ENCODE measurements at places on chromosomes 2 and 18.
A peak's percentile ranks its signal among the peaks of the same experiment; 100 is the strongest.

DNA sequence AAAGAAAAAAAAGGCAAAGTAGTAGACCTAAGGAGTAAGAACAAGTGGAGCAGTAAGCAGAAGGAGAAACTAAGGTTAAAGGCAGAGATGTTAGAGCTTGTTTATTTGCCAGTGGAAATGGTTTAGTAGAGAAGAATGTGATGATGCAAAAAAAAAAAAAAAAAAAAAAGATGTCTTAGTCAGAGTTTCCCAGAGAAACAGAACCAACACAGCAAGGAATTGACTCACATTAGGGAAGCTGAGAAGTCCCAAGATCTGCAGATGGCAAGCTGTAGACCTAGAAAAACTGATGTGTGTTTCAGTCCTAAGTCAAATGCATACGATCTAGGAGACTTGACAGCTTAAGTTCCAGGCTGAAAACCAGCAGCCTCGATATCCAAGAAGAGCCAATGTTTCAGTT, 1548.8 kb upstream of the LRRTM1 start:
- DNase-seq = no peak

DNA sequence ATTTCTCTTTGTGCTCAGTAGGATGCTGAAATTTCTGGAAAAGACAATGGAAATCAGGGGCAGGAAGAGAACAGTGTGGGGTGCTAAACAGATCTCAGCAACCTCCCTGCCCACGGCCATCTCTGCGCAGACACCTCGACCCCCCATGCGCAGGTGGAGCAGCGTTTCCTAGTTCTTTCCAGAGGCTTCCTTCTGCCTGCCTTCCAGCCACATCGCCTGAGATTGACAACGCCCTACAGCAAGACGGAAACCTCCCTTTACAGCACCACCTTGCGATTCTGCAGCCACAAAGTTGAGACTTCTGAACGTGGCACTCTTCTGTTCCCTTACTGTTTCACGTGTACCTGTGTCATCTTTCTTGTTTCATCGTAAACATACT, 31.4 kb upstream of the CASP8 start:
- DNase-seq = no peak

- no peak for DNase-seq
Observed at GRCh38 chr18:23135550-23136325, 453 bp downstream of the CABLES1 start.

DNA sequence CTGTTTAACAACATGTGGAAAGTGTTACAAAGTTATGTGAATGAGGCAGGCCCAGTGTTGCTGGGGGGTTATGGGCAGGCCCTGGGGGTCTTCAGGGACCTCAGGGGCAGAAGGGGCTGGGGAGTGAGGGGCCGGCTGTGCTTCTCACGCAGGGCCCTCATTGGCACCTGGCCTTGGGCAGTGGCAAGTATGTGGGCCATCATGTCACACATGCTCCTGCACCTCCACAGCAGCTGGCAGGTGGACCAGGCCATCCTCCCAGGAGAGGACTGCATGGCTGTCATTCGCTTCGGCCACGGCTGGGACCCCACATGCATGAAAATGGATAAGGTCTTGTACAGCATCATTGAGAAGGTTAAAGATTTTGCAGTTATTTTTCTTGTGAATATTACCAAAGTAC, 47.4 kb downstream of the ZNF385B start:
- DNase-seq = no peak

DNA sequence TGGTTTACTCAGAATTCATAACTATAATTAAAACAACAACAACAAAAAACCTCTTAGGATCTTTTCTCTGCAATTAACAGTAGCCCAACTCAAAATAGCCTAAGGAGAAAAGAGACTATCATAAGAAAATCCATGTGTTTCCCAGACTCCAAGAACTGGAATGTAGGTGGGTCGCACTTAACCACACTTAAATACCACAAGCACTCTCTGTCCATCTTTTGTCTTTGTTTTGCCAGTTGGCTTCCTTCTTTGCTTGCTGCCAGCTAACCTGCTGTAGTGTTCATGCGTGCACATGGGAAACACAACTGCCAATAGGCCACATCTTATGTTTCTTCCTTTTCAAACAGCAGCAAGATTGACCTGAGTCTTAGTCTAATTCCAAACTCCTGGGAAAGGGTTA, 24.1 kb upstream of the ACVR1 start:
- no peak for DNase-seq

- DNase-seq = no peak
Observed at GRCh38 chr2:48137829-48138228, 231.5 kb upstream of the FBXO11 start.

GRCh38 chr2:1606046-1606400, 138.3 kb downstream of the PXDN start:
- no peak for DNase-seq

DNA sequence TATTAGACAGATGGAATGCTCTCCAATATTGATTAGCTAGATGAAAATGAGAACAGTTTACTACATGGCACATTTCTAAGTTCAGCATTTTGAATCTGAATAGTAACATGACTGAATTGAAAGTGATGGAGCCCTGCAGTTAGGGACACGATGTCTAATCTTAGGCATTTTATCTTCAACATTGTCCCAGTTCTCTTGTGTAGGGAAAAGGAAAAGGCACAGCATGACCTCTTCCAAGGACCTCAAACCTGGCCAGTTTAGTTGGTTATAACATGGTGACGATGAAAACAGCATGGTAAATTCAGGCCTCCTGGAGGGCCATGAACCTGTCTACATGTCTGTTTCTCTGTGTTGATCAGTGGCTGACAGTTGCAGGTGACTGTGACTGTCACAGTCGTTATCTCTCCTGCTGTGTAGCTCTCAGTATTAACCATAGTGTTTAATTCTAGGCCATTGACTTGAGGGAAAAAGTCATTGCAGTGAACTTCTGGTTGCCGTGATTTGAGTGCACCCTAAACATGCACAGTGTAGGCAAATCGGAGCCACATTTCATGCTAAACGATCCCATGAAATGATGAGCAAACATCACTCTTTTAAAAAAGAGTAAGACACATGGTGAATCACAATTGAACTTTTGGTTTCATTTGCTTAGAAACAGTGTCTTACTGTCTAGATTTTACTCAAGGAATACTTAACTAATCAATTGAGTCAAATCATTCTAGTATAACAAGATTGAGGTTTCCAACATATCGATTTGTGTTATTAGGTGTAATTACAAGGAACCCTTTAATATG, 129.7 kb downstream of the PHLPP1 start:
- DNase-seq = no peak

- no peak for DNase-seq
Observed at GRCh38 chr2:37649518-37649917, 21.9 kb downstream of the CDC42EP3 start.

- DNase-seq = peak; percentile 17
Observed at GRCh38 chr2:112941753-112942653, 31.0 kb downstream of the IL37 start.

GRCh38 chr2:119264781-119265692, 41.4 kb downstream of the STEAP3 start:
- DNase-seq = no peak

DNA sequence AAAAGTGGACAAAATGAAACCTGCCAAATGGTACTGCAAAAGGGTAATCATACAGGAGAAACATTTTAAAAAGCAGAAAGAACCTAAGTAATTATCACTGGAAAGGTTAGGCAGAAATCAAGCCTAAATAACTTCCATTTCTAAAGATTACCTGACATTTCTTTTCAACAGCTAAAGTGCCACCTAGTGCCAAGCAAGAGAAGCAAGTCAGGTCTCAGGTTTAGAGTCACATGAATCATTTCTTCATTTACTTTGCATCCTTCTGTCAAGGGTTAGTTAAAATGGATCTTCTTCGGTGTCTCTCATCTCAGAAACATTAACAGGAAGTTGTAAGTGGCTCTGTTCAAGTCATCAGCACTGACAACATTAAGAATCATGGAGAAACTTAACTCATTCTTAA, 90.3 kb downstream of the AKAIN1 start:
- DNase-seq = no peak

- no peak for DNase-seq
Observed at GRCh38 chr2:75494137-75494769, 66.5 kb downstream of the EVA1A start.

DNA sequence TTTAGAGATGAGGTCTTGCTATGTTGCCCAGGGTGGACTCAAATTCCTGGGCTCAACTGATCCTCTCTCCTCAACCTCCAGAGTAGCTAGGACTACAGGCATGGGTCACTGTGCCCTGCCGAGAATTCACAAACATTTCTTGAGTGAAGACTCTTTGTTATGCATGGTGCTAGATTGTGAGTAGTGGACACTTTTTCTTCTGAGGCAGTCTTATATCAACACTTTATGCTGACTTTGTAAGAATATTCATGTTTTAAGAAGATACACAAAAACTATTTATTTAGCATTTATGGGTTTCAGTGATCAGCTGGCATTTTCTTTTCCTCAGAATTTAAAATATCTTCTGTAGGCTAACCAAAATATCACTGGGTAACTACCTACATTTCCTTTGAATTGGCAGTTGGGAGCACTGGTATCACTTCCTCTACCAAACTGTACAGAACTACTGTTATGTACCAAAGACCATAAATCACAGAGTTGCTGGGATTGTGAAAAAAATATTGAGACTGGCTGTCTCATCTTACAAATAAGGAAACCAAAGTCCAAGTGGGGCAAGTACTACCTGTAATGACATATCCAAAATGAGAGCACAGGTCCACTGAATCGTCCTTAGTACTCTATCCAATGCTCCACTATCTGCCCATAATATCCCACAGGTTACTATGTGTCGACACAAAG, 34.0 kb downstream of the DOCK10 start:
- no peak for DNase-seq

GRCh38 chr2:112750560-112750843, 13.9 kb downstream of the CKAP2L start:
- DNase-seq = no peak

GRCh38 chr18:11096411-11096810, 53.0 kb downstream of the PIEZO2 start:
- DNase-seq = no peak

DNA sequence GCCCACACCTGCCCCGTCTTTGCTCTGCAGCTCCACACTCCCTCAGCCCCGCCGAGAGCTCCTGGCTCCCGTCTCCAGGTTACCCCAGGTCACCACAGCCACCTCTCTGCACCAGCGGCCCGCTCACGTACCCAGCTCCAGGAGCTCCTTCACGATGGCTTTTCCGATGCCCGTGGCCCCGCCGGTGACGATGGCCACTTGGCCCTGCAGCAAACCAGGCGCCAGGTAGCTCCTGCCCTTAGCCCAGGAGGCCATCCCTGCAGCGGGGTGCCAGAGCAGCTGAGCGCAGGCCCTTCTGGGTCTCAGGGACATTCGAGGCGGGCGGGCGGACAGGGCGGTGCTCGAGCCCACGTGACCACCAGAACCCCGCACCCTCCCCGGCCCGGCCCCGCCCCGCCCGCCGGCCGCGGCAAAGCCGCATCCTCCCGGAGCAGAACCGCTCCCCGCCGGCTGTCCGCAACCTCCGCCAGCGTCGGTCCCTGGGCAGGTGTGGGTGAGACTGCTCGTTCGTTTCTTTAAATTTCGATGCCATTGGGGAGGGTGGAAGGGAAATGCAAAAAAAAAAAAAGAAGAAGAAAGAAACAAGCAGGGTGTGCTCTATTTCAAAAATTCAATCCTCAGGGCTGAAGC, at the start of the genes PECR and TMEM169:
Gene PECR, minus strand, starts transcription at position 323 of the 630 bp plus-strand sequence. Its CDS starts 68 bp downstream, at position 255.
Gene TMEM169, plus strand, starts transcription at position 433 of the 630 bp plus-strand sequence. CDS start 14,045 bp downstream, outside the sequence.
- peak; percentile 65 for DNase-seq

- DNase-seq = no peak
Observed at GRCh38 chr18:62850619-62851306, 135.4 kb downstream of the PHLPP1 start.

GRCh38 chr2:191707542-191707941, 29.6 kb downstream of the NABP1 start:
- DNase-seq = no peak

DNA sequence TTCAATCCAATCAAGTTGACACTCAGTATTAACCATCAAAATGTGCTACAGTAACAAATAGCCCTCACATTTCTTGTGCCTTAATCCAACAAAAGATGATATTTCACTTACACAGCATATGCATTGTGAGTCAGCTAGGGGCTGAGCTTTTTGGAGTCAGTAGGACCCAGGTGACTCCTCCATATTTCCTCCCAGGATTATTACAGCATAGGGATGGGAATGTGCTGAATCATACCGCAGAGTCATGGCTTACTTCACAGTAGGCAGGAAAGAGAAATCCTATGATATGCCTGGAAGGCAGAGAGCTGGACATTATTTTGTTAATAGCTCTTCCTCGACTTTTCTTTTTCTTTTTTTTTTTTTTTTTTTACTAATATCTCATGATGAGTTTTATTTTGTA, 153.3 kb downstream of the TMEM182 start:
- DNase-seq = no peak

- DNase-seq = no peak
Observed at GRCh38 chr2:127161176-127162136, 54.5 kb upstream of the BIN1 start.

DNA sequence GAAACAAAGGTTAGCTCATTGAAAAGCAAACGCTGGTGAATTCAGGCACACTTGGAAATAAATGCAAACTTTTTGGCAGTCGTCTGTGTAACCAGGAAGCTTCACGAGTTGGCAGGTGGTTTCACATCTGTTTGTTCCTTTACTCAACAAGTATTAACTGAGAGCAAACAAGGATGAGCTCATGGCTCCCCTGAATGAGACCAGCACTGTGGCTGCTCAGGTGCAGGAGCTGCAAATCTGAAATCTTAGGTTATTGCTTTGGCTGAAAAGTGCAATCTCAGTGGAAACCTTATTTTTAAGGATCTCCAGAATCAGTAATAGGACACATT, 46.3 kb downstream of the SH3RF3 start:
- no peak for DNase-seq

GRCh38 chr2:27720004-27720551, 51.4 kb upstream of the MRPL33 start:
- DNase-seq = no peak

- DNase-seq = no peak
Observed at GRCh38 chr2:191056228-191056627, 42.3 kb upstream of the STAT1 start.

DNA sequence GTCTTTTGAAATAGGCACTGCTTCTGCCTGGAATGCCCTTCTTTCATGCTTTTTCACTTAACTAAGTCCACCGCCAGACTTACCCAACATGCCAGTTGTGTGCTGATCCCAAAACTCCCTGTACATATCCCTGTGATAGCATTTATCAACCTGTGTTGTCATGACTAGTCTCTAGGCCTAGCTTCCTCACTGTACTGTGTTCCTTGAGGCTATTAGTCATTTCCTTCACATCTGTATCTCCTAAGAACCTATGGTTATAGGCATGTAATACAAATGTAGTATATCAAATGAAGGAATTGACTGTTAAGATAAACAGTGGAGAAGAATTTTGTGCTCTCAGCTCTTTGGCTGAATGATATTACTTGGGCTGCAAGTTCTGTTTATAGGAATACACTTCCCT, 184.3 kb downstream of the CYRIA start:
- DNase-seq = no peak

DNA sequence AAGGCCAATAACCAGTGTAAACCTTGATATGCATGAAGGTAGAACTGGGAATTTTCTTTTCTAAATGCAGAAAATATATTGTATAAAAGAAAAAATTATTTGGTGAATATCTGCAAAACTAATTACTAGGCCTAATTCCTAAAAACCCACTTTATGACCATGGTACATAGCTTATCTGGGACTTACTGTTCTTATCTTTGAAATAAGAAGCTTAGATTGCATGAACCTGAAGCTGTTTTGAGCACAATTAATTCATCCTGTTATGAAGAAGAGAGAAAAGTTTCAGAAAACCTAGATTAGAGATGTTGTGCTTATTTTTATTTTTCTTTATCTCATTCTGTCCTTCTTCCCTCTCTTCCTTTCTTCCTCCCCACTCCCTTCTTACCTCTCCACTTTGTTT, 235.0 kb downstream of the GULP1 start:
- no peak for DNase-seq

Measured in stimulated activated CD4-positive, alpha-beta T cell treated with anti-CD3 and anti-CD28 coated beads, Interleukin-15, amount 100 ng/mL, for 1 hour (primary cell).